SK-MEL-5 (cell line): ENCODE measurements at places on chromosomes 2 and 18. TPM values are rescaled to one million over a fixed set of nuclear protein-coding genes. Genes with fewer than 3 reads are reported as not detected.

Gene CTAGE1
- total RNA-seq: 0.03 TPM in 1 of 2 replicates, not detected in the other

Gene BOLL
- not detected in 2 replicates for total RNA-seq

DNA sequence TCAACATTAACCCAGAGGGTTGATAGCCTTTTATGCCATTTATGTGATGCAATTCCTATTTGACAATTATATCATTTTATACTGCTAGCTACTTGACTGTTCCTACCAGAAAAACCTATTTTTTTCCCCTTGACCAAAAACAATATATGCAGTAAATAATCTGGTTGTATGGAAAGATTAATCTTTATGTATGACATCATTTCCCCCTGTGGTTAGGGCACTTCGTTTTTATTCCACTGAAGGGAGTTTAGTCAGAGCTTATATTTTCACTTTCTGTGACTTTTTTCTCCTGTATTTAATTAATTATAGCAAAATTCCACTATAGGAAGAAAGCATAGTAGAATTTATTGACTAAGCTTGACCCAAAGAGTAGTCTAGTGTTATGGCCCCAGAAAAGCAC, 107.6 kb downstream of the HAUS1 start:
- DNase-seq: no peak

Gene OBSL1
- 30.7 and 34.7 TPM in 2 replicates for total RNA-seq

DNA sequence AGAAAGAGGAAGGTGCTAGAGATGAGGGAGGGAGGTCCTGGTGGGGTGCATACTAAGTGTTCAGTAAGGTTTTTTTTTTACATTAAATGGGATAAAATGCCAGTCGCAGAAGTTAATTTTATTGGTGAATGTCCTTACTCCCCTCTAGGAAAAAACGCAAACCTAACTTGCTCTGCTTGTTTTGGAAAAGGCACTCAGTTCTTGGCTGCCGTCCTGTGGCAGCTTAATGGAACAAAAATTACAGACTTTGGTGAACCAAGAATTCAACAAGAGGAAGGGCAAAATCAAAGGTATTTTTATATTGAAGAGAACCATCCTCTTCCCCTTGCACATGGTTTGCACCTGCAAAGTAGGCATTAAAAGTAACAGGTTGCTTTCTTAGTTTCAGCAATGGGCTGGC, 12.7 kb upstream of the IL18R1 start:
- DNase-seq: no peak

GRCh38 chr2:141506135-141506534, 624.7 kb downstream of the LRP1B start:
- DNase-seq: no peak

DNA sequence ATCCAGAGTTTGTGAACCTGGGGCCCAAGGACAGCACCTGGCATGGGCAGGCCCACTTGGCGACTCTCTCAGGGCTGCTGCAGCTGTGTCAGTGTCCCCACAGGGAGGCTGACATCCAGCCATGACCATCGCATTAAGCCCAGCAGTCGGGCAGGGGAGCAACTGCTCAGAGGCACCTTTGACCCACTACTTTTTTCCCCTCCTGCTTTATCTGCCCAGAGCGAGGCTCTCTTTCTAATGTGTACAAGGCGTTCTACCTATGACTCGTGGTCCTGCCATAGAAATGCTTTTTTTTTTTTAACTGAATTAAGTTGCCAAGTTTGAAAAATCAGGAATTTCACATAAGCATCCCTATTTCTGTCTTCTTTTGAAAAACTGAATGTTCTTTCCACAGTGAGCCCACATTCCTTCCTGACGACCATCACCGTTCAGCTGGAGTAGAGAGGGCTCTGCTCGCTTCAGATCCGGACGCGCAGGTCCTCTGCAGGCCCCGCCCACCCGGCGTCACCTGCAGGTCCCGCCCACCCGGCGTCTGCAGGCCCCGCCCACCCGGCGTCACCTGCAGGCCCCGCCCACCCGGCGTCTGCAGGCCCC, 403 bp upstream of the CLUL1 start:
- DNase-seq: peak; percentile 38

Gene CFAP53
- 0.11 and 0.35 TPM in 2 replicates for total RNA-seq

Gene ACMSD
- total RNA-seq: not detected in 2 replicates

DNA sequence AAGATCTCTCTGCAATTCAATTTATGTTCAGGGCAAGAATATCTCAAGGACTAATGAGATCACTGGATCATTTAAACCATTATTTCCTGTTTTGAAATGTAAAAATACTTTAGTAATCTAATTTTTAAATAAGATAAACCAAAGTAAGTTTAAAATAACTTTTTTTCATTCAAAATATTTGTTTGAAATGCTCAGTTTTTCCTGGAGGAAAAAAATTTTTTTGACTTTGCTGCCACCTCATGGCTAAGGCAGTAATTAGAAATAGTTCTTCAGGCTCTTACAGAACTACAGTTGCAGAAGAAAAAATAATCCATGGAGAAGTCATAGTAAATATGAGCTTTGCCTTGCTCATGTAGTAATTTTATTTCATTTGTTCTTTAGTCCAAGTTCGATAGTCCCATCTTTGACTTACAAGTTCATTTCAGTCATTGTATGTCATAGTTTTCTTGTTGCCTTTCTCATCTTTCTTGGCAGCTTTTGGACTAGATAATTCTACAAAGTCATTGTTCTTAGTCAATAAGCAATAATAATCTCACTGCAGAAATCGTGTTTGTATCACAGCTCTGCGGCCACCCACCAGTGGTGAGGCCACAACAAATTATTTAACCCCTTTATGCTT, 127.4 kb downstream of the DPP4 start:
- peak; percentile 54 for DNase-seq

DNA sequence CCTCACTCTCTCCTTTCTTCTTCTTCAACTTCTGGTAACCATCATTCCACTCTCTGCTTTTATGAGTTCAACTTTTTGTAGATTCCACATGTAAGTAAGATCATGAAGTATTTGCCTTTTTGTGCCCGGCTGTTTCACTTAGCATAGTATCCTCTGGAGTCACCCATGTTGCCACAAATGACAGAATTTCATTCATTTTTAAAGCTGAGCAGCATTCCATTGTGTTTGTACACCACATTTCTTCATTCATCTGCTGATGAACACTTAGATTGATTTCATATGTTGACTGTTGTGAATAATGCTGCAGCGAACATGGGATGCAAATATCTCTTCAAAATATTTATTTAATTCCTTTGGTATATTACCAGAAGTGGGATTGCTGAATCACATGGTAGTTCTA, 133.6 kb upstream of the ERBB4 start:
- no peak for DNase-seq

Gene METTL5
- 44.7 and 52.2 TPM in 2 replicates for total RNA-seq

Gene ADRA2B
- not detected in 2 replicates for total RNA-seq

Gene PROC
- total RNA-seq: not detected in 2 replicates

- no peak for DNase-seq
Measured at GRCh38 chr2:172554352-172555271, 1.3 kb upstream of the PDK1 start.

Gene DAW1
- total RNA-seq: 0.08 TPM in 1 of 2 replicates, not detected in the other

GRCh38 chr2:10568736-10569432, 120.8 kb upstream of the ODC1 start:
- DNase-seq: no peak

DNA sequence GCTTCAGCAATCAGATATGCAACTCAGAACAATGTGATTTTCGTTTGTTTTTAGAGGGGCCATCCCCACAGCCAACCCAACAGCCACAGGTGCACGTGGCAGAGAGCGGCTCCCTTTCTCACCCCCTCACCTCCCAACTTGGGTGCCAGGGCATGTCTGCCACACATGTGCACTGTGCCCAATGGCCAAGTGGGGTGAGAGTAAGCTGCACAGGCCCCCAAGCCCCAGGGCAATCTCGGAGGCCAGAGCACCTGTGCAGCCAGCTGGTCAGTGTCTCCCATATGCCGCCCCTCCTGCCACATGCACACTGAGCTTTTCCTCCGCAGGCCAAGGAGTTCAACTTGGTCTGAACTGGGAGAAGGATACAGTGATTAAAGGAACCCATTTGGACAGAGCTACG, 1130.2 kb downstream of the DSC3 start:
- no peak for DNase-seq

GRCh38 chr2:202115479-202115971, 42.5 kb downstream of the KIAA2012 start:
- DNase-seq: no peak

DNA sequence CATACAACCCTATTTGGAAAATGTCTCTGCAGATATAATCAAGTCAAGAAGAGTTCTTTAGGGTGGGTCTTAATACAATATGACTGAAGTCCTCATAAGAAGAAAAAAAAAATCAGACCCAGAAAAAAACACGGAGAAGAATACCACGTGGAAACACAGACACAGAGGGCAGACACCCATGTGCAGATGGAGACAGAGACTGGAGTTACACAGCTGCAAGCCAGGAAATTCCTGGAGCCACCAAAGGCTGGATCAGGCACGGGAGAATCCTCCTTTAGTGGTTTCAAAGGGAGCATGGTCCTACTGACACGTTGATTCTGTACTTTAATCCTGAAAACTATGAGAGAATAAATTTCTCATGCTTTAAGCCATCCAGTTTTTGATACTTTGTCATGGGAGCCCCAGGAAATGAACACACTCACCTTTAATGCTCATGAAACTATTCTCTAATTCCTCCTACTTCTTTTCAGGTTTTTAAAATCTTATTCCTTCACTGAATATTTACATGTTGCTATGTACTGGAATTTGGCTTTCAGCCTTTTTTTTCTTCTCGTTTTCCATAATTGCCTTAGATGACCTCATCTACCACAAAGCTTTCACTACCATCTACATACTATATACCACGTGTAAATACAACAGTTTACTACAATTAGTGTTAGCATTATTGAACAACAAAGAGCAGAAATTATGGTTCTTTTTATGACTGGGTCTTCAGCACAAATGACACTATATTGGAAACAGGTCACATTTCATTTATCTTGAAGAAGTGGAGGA, 529.1 kb downstream of the IRS1 start:
- DNase-seq: no peak

Gene C2orf80
- total RNA-seq: 0.32 and 0.45 TPM in 2 replicates

GRCh38 chr2:24359129-24360049, 947 bp downstream of the ITSN2 start:
- DNase-seq: peak; percentile 39

DNA sequence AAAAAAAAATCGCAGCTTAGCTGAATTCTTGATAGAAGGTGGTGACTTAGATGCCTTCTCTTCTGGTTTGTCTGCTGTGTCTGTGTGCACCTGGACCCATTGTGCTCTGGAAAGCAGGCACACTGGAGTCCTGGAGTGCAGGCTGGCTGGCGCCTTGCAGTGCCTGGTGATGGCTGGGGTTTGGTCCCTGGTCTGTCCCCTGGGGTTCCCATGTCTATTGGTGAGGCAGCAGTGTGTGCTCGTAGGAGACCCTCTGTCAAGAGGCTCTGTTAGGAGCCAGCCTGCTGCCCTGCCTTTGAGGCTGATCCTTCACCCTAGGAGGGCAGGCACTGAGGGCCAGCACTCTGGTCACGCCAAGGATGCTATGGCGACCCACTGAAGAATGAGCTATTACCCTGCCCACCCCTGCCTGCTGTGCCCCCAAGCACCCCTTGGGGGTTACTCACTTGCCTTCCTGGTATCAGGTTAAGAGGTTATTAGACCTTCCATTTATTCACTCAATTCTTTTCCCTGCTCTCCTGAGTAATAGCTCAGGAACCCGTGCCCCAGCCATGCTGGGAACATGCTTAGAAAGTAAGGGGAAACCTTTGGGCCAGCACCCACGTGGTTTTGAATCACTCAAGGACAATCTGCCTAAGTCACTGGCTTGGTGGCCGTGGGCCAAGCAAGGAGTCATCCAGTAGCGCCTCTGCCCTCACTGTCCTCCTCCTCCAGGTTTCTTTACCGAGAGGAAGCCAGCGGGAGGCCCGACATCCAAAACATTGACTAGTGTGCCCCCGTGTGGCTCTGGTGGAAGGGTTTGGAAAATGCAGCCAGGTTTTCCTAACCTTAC, 284.5 kb downstream of the PRKCE start:
- peak; percentile 95 for DNase-seq

GRCh38 chr18:3350566-3351527, 88.9 kb downstream of the MYL12B start:
- no peak for DNase-seq

GRCh38 chr2:118670838-118671237, 176.6 kb downstream of the EN1 start:
- no peak for DNase-seq

- no peak for DNase-seq
Measured at GRCh38 chr2:181440344-181440743, 16.8 kb upstream of the ITGA4 start.

DNA sequence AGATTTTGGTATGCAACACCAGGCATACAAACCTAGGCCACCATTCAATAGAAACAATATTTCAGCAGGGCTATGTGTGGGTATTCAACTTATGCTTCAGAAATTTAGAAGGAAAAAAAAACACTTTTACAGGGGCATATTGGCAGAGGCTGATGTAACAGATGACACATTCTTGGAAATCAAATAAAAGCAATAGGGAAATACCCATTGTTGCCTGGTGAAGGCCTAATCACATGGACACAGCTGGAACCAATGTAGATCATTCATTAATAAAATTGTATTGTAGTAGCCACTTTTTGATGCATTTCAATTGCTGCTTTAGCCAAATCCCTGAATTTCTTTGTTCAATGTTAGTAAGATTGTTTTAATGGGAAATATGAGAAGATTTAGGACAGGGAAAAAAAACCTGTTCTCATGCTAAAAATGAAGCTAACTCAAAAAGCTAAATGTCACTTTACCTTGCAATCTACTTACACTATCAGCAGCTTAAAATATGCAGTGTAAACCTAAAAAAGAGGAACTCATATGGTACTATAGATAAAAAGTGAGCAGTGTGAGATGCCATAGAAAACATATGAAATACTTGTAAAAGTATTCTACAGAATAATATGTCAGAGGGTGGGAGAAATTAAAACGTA, 289.4 kb downstream of the ZEB2 start:
- DNase-seq: no peak

- peak; percentile 50 for DNase-seq
Measured at GRCh38 chr2:33371304-33372090, 105.0 kb upstream of the RASGRP3 start.

Gene ST8SIA3
- total RNA-seq: not detected in 2 replicates

DNA sequence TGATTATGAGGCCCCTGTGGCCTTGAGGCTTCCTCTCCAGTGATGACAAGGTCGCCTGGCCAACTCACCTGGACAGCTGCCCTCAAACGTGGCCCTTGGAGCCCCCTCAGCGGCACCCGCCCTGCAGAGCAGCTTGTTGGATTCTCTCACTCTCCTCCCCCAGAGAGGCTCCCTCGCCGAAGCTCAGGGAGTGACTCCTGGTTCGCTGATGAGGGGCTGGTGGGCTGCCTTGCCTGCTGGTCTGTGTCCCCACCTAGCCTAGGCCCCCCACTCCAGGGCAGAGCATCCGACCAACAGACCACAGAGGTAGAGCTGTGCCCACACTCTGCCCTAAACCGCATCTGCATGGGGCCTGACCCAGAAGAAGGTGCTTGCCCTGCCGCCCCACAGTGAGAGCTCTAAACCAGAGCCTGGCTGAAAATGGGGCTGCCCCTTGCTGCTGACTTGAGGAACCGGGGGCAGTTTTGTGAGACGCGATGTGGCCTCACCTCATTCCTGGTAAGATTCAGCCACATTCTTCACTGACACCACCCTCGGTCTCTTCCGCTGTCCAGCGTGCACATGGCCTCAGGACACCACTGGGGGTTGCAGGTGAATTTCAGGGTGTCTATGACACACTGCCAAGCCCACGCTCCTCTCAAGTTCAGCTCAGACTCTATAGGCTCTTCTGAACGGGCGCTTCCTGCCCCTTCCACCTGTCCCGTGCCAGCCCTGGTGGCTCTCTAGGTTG, 131.6 kb downstream of the CABLES1 start:
- no peak for DNase-seq

Gene MALL
- not detected in 2 replicates for total RNA-seq

Gene HOXD10
- 1.3 TPM in 1 of 2 replicates, not detected in the other for total RNA-seq

Gene SH3BP4
- total RNA-seq: 115 and 116 TPM in 2 replicates
